ENCODE measurements at places on chromosomes 6 and 20.

DNA sequence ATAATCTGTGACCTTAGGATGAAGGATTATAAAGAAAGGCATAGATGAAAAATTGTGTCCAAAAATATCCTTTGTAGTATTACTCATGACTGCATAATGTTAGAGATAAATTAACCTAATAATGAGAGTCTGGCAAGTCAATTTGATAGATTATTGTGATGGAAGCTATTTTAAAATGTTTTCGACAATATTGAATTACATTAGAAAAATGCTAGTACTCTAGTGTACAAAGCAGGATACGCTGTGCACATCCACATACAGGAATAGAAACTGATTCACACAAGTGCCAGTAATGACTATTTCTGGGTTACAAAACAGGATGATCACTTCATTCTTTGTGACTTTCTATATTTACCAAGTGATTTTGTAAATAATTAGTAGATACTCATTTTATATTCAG, 3.3 kb downstream of the SLC17A2 start:
- no peak for DNase-seq

DNA sequence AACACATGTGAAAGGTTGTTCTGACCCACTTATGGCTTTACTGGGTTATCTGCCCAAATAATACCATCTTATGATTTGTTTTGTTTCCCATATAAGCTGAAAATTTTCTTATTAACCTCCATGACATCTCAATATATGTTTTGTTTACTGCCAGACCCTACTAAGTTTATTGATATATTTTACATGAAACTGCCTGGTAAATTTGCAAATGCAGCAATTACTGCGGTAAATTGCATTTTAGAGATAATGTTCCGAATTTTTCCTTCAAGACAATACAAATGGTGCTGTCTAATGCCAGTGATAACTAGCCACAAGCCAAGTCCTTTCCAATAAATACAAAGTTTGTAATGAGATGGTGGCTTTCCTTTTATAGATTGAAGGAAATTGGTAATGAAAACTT, 275.9 kb downstream of the SAMD5 start:
- DNase-seq: no peak

DNA sequence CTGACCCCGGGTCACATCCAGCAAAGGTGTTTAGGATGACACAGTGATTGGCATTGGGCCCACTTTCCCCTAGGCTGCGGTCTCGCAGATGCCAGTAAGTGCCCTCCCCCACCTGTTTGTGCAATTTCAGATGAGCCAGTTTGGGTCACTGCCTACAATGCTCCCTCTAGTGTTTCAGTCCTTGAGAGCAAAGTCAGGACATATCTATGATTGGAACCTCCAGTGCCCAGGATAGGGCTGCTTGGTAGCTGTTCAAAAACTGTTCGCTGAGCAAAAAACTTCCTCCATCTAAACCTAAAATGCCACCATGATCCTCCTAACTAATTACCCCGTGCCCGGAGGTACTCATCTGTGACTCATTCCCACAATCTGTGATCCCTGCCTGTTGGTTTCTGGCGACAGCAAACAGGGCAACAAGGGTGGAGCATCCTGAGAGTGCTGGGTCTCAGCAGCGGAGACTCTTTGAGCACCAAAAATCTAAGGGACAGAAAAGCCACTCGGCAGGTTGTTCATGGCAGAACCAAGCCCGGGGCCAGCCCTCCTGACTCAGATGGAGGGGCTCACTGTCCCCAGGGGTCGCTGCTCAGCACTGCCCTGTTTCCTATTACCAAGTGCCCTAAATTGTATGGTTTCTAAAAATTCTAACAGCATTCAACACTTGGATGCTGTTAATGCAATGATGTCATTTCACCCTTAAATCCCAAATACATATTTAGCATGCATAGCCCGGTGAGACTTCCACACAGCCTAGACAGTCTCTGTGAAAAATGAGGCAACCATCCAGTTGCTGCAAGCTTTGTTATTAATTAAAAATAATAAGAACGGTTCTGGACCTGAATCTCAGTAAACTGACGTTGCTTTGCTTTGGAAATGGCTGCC, 5.0 kb downstream of the VSX1 start:
- DNase-seq: no peak

- DNase-seq: peak; percentile 52
These were observed 27.2 kb downstream of the UBE2V1 start for GRCh38 chr20:50085481-50086365.

- DNase-seq: no peak
These were observed 27.3 kb upstream of the SERINC3 start for GRCh38 chr20:44549123-44549522.

- DNase-seq: no peak
These were observed 15.1 kb upstream of the DEK start for GRCh38 chr6:18279422-18279821.

- DNase-seq: no peak
These were observed 128.1 kb downstream of the REV3L start for GRCh38 chr6:111354758-111355555.

- peak; percentile 29 for DNase-seq
These were observed 12.4 kb downstream of the KATNA1 start for GRCh38 chr6:149636124-149636523.

Data from RCC 7860 (cell line).